ENCODE measurements at places on chromosomes 4 and X.
A peak's percentile ranks its signal among the peaks of the same experiment; 100 is the strongest.

GRCh38 chrX:43973249-43974099, at the start of gene NDP:
NDP (minus strand) TSS chrX:43973390; CDS start chrX:43958645, 14,745 bp downstream.
- no peak within 1 kb of the TSS for H3K4me3 ChIP-seq
- H3K27ac ChIP-seq: no peak within 1 kb of the TSS
- no peaks in the 10 kb centered on the region for H3K36me3 ChIP-seq

- no peak for DNase-seq
- no peaks in the 10 kb centered on the region for H3K36me3 ChIP-seq
- H3K27me3 ChIP-seq: no peaks in the 10 kb centered on the region
- H3K27ac ChIP-seq: no peak overlapping the region
These were observed 23.4 kb downstream of the ZFYVE28 start for GRCh38 chr4:2395038-2395437.

DNA sequence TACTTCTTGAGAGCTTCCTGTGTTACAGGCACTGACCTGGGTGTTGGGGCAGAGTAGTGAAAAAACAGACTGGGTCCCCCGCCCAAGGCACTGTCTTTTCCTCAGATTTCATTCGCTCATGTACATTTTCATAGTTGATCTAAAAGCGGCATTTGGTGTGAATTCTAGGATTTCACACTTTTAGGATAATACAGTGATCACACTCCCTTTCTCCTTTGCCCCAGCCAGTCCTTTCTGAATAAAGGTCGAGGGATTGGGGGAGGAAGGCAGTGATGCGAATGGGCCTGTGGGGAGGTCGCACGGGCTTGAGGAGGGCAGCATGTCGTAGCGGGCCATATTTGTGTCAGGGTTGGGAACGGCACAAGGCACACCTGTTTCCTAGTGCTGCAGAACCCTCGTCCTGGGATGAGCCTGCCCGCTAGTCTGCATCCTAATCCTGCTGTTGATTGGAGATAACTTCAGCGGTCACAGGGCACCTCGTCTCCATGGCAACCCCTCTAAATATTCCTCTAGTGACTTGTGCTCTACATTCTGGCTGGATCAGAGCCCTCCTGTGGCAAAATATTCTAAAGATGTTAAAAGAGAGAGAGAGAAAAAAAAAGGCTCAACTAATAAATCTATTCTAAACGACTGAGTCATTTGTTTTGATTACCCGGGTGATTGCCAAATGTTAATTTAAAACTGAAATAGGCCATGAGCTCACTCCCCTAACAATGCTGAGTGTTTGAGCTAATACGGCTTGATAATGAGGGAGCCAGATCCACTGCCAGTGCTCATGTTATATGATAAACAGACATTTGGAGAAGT, 21.8 kb downstream of the FHL1 start:
- H3K27me3 ChIP-seq: no peaks in the 10 kb centered on the region
- H3K27ac ChIP-seq: no peak overlapping the region
- DNase-seq: no peak
- H3K4me3 ChIP-seq: no peak overlapping the region
- no peaks in the 10 kb centered on the region for H3K4me1 ChIP-seq
- H3K36me3 ChIP-seq: no peaks in the 10 kb centered on the region

- peaks cover 5% of the 10 kb centered on the region for H3K36me3 ChIP-seq
- H3K4me3 ChIP-seq: no peak overlapping the region
- H3K27ac ChIP-seq: no peak overlapping the region
- no peak for DNase-seq
- H3K27me3 ChIP-seq: no peaks in the 10 kb centered on the region
These were observed 30.7 kb downstream of the SEPTIN11 start for GRCh38 chr4:76980261-76980660.

DNA sequence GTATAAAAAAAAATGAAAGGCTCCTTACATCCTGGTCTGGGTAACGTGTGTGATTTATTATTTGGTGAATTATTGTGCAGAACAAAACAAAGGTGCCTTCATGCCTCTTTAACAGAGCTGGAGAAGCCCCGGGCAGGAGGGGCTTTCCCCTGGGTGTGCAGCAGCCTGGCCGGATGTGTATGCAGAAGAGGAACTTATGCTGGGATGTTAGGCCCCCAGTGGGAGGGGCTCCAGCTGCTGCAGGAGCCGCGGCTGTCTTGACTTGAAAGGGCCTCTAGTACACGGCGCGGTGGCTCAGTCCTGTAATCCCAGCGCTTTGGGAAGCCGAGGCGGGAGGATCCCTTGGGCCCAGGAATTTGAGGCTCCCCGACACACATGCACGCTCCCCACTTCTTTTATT, 16.0 kb downstream of the CCNQ start:
- H3K4me3 ChIP-seq: no peak overlapping the region
- no peaks in the 10 kb centered on the region for H3K27me3 ChIP-seq
- peak; percentile 23 for DNase-seq
- no peaks in the 10 kb centered on the region for H3K36me3 ChIP-seq
- no peak overlapping the region for H3K27ac ChIP-seq

All from GM12878 (cell line).